ENCODE measurements at places on chromosomes 3 and 15.
A peak's percentile ranks its signal among the peaks of the same experiment; 100 is the strongest.

DNA sequence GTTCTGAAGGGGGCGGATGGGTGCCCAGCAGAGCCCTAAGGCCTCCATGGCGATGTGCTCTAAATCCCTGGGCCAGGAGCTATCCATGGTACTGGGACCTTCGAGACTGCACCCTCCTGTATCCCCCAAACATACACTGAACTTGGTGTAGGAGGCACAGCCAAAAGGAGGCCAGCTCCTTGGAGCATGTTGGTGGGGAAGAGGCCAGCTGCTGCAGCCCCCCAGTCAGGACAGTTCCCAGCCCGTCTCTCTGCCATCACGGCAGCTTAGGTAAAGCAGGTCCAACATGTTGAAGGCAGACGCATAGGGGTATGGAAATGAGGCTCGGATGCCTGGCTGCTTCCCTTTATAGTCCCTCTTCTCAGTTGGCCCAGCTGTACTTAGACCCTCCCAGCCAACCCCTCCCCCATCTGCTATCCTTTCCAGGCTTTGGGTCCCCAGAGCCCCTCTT lies 1.8 kb downstream of the CAMKV start:
- peak; percentile 62 for DNase-seq

DNA sequence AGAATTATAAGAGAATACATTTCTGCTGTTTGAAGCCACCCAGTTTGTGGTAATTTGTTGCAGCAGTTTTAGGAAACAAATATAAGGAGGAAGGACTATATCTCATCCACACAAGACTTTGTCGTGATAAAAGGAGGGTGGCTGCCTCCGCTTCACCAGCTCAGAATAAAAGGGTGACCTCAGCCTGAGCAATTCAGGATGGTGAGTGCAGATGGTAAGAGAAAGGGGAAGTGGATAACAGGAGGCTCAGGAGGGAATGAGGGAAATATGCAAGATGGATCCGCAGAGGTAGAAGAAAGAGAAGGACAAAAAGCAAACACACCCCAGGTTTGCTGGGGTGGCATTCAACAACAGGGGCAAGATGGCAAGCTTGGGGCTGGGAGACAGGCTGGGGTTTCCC lies 108.1 kb upstream of the TNFAIP8L3 start:
- DNase-seq, result no peak

- DNase-seq, result no peak
These were observed 544 bp upstream of the GATM start for GRCh38 chr15:45378913-45379262.

GRCh38 chr15:96285729-96286254 lies 44.7 kb upstream of the NR2F2 start:
- DNase-seq, result no peak

DNA sequence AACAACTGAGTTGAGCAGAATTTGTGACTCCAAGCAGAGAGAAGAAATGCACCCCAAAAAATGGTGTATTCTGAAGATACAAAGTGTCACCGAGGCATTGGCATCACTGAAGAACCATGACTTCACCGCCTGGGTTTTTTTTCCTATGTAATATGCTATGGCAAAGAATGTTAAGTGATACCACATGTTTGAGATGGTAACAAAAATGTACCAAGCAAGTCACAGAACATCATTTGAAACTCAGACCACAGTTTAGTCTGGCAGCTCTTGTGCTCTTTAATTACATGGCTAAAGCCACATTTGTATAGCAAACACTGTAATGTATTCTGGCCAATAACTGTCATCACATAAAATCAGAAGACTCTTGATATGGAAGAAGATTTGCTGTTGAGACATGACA lies 323.5 kb downstream of the ULK4 start:
- DNase-seq, result no peak

GRCh38 chr15:32690941-32691688 lies 26.7 kb upstream of the GREM1 start:
- no peak for DNase-seq

GRCh38 chr3:38473229-38473628 lies 19.5 kb downstream of the ACVR2B start:
- no peak for DNase-seq

DNA sequence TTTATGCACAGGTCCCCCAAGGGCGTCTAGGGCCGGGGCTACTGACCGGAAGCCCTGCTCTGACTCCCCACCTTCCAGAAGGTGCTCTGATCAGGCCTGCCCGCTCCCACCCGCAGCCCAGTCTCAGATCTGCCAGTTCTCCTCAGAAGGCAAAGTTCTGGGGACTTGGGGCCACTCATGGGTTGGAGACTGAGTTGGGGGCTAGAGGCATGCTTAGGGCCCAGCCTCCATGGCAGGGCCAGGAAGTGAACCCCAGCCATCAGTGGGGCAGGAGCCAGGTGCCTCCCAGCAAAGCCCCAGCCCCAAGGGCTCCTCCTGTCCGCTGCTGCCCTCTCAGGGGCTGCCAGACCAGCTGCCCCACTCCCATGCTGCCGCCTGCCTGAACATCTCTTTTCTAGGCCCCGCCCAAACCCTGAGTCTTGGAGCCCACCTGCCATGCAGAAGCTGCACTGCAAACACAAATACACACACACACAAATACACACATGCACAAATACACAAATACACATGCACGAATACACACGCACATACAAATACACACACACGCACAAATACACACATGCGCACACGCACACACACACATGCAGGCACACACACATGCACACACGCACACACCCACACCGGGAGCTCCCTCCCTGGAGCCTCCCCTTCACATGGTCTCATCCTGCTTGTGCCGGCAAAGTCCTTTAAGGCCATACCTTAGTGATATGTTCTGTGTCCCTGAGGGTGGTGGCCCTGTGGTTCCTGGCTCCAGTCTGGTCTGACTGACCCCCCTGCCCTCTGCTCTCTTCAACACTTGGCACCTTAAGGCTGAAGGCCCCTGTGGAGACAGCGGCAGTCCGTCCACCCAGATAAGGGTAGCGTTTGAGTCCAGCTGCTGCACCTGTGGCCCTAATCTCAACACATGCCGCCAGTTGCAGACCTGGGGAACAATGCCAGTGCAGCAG lies 59.2 kb upstream of the KLF13 start:
- DNase-seq, result no peak

- peak; percentile 84 for DNase-seq
These were observed 280.0 kb upstream of the P2RY1 start for GRCh38 chr3:152554980-152555379.

- DNase-seq, result no peak
These were observed 269.5 kb downstream of the ZBTB20 start for GRCh38 chr3:114877378-114878113.

GRCh38 chr15:48674876-48675275 lies 29.4 kb upstream of the FBN1 start:
- peak; percentile 70 for DNase-seq

DNA sequence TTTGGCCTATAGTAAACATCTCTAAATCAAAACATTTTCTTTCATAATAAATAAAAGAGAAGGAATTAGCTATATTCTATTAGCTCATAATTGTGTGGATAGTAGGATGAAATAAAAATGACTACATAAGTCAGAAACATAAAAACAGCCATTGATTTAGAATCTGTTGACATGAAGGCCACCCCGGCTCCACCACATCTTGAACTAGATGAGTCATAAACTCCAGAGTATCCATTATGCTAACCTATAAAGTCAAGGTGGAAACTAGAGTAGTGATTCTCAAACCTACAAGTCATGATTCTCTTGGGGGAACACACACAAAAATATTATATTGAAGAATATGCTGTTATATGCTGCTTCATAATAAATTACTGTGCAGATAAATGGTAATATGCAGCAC lies 831.0 kb downstream of the TUSC7 start:
- no peak for DNase-seq

DNA sequence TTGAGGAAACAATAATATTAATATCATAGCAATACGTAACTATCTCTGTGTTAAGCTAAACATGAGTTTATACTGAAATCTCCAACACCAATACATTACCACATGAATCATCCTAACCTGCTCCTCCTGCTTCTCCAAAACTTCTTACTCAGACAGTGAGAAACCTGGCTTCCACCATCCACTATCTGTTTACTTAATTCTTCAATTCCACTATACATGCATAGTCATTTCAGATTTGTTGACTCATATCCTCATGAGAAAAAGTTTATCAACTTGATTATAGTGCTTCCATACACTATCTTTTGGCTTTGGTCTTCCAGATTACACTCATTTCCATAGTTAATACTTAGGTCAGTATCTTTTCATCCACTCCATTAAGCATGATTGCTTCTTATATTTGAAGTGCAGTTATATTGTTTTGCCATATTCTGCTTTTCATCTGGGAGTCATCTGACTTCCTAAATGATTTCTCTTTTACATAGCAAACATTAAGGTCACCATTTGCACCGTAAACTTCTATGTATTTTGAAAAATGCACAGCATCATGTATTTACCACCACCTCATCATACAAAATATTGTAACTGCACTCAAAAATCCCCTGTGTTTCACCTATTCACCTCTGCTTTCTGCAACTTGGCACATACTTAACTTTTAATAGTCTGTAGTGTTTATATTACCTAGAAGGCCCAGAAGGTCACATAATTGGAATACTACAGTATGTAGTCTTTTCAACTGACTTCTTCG lies 970.6 kb downstream of the DIPK2A start:
- DNase-seq, result peak; percentile 5

GRCh38 chr3:136456196-136456595 lies 206.1 kb downstream of the PCCB start:
- DNase-seq, result no peak

GRCh38 chr3:41768363-41768762 lies 193.5 kb downstream of the ULK4 start:
- no peak for DNase-seq

- DNase-seq, result peak; percentile 49
These were observed 13.9 kb downstream of the CEP152 start for GRCh38 chr15:48796930-48797329.

- no peak for DNase-seq
These were observed 24.4 kb upstream of the RAP2B start for GRCh38 chr3:153137626-153138025.

DNA sequence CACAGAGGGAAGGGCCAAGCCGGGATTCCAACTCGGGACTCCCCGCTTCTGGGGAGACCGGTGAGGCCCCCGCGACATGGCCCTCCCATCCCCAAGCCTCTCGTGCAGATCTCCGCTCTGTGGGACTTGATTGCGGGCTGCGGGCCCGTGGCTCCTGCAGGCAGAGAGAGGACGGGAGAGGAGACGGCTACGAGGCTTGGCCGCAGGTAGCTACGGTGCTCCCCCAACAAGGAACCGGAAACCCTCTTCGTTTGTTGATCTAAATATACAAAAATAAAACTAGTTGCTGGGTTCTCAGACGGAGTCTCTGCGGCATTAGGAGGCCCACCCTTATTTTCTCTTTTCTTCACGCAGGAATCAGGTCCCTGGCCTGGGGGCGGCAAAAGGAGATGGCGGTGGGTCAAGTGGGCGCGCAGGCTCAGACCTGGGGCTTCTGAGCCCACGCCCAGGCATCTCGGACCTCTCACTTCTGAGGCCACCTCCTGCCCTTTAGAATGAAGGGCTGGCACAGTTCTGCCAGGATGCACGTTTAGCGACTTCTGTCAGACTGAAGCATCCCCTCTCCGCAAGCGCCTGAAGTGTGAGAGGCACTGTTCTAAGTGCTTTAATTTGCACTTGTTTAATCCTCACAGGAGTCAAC lies 10.9 kb downstream of the GNB5 start:
- no peak for DNase-seq

DNA sequence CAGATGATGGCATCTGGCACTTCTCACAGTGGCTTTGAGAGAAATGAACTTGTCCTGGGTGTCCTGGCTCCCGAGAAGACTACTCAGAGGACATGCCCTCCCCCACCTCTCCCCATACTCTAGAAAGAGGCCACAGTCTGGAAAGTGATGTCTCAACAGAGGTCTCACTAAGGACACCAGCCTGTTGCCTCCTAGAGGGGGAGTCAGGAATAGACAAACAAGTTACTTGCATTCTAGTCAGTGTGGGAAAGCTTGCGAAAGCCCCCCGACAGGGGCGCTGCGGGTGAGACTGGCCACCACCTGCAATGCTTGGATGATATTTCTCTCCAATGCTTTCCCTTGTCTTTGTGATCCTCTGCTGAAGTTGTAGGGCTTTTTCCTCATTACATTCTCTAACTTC lies 17.2 kb downstream of the B4GALT4 start:
- DNase-seq, result no peak

- DNase-seq, result peak; percentile 7
These were observed 29.6 kb downstream of the CX3CR1 start for GRCh38 chr3:39250116-39250747.

DNA sequence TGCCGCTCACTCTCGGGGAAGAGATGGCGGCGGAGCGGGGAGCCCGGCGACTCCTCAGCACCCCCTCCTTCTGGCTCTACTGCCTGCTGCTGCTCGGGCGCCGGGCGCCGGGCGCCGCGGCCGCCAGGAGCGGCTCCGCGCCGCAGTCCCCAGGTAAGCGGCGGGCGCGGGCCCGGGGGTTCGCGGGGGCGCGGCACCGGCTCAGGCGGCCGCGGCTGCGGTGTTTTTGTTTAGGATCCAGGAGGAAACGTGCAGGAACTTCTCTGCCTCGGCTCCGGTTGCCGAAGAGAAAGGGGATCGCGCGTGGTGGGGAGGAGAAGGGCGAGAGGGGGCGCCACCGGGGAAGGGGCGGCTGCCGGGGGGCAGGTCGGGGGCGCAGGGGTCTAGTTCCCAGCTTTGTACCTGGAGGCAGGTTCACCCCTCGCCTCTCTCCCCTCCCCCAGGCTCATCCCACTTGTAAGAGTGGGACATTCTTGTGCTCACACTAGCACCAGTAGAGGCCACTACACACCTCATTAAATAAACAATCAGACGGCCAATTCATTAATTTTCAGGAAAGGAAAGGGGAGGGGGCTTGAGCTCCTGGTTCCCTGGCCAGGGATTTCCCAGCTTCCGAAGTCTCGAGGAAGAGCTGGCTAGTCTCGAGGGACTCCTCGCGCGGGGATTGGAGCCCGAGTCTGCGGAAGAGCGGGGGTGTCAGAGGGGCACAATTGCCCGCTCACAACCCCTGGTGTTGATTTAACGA lies 562 bp downstream of the NEO1 start:
- peak; percentile 29 for DNase-seq

DNA sequence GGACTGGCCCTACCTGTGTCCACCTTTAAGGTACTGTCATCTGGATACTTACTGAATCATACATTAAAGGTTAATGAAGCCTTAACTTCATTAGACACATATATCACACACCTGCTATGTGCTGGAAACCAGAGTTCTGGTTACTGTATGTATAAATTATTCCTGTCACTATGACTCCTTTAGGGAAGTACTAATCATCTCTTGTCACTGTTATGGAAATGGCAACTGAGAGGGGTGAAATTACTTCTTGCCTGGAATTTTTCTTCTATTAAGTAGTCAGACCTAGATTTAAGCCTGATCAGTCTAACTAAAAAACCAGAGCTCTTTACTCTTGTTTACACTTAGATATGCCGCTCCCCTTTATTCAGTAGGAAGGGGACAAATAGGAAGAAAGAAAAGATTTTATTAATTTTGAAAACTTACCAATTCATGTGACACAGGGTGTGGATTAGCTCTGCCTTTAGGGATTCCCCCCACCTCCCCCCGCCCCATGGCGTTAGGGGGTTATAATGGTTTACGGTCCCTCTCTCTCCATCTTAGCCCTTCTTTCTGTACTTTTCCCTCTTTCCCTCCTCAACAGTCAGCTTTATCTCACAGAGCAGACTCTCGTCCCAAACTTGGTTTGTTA lies 152.5 kb downstream of the KLHL25 start:
- no peak for DNase-seq
